Aorta (tissue), 5 donors: ENCODE measurements at places on chromosomes 12 and 14. TPM values are rescaled to one million over a fixed set of nuclear protein-coding genes. Genes with fewer than 3 reads are reported as not detected.
A peak's percentile ranks its signal among the peaks of the same experiment; 100 is the strongest.

NGB gene
- total RNA-seq: not detected

CSAD gene
- total RNA-seq: 74.4 TPM

WIF1 gene
- total RNA-seq: not detected

PIP4K2C gene
- total RNA-seq: 25.1 TPM

DNA sequence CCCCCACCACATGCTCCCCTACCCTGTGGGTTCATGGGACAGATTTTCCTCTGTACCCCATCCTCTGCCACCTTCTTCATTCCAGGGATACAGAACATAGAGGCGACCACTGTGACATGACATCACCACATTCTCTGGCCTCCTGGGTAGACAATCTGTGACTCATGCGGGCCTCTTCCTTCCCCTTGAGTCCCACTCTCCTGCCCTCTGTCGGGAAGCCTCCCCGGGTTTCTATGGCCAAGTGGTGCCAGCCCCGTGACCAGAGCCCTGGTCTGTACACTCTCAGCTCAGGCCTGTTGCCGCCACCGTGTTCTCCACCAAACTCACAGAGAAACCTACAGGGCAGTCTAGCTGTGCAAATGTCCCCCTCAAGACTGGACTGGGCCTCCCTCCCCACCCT lies 8.0 kb downstream of the CLMN start:
- H3K27me3 ChIP-seq: no peaks in the 10 kb centered on the region
- DNase-seq: peak; percentile 69
- no peak overlapping the region for H3K4me3 ChIP-seq
- no peaks in the 10 kb centered on the region for H3K36me3 ChIP-seq
- H3K27ac ChIP-seq: no peak overlapping the region

GRCh38 chr12:18620986-18621385 lies 116.8 kb downstream of the PLCZ1 start:
- DNase-seq: no peak
- H3K27me3 ChIP-seq: no peaks in the 10 kb centered on the region
- H3K27ac ChIP-seq: no peak overlapping the region
- H3K4me1 ChIP-seq: no peaks in the 10 kb centered on the region
- H3K36me3 ChIP-seq: no peaks in the 10 kb centered on the region

DNA sequence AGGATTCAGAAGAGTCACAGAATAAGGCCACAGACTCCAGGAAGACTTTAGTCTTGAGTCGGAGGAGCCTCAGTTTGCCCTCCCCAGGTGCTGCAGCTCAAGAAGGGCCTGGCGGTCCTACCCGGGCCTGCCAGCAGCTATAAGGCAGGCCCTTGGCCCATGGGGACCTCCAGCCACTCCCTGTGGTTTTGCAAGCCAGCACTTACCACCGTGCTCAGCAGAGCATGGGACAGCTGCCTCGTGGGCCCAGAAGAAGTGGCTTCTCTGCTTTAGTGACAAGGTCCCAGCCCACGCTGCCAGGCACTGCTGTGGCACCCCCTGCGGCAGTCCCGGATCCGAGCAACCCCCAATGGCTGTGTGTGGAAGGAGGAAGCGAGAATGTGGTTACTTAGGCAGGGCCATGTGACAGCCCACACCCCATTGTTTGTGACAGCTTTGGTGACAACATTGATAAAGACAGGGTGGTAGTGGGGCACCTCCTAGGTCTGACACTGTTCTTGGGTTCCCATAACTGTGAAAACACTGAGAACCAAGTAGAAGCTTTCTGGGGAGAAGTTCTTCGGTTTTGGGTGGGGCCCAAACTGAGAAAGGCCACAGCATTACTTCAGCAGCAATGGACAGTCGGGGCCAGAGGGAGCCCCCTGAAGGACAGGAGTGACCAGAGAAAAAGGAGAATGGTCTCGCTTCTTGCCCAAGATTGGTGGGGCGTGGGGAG lies at the start of gene SELPLG:
Gene SELPLG (minus strand): TSS at position 361 of the 715 bp plus-strand sequence. CDS start 9,587 bp downstream, outside the sequence.
- H3K27me3 ChIP-seq: no peaks in the 10 kb centered on the region
- H3K36me3 ChIP-seq: no peaks in the 10 kb centered on the region
- H3K4me3 ChIP-seq: no peak within 1 kb of the TSS

- DNase-seq: peak; percentile 33
- no peak overlapping the region for H3K4me3 ChIP-seq
- H3K27ac ChIP-seq: no peak overlapping the region
These were observed 40.2 kb downstream of the CYP46A1 start for GRCh38 chr14:99724196-99724891.

DNA sequence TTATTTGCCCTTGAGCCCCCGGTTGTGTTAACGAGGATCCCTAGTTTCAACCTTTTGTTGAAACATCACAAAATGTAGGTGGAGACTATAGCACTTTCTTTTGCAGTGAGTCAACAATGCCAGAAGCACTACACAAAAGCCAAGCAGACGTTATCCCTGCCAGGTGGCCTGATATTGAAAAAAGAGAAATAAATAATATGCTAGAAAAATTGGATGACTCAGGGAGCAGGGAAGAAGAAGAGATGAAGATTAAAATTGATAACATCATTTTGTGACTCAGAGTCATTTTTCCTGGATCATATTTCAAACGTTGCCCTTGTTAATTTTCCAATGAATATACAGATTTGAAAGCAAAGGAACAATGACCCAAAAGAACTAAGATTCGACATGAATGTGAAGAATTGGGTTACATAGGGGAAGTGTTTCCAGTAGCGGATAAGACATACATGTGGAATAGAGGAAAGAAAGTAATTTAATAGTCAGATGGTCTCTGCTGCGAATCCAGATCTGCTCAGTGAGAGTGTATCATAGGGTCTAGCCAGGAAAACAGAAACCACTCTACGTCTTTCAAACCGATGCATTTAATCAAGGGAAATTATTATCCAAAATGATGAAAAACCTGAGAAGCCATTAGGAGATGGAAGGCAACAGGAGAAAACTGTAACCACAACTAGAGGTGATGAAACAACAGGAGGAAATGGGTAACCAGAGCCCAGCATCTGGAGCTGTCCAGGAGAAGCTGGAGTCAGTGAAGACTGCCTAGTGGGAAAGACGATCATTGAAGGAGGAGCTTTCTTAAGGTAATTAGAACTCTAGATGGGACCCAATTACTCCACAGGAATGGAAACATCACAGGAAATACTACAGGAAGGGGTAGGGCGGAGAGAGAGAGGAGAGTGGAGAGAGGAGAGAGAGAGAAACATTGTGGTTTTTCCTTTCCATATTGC lies 57.9 kb downstream of the RERG start:
- H3K36me3 ChIP-seq: no peaks in the 10 kb centered on the region
- H3K27me3 ChIP-seq: no peaks in the 10 kb centered on the region
- no peak overlapping the region for H3K4me3 ChIP-seq
- DNase-seq: no peak
- H3K4me1 ChIP-seq: peaks cover 11% of the 10 kb centered on the region
- peak overlapping the region; percentile 98 for H3K27ac ChIP-seq

DNA sequence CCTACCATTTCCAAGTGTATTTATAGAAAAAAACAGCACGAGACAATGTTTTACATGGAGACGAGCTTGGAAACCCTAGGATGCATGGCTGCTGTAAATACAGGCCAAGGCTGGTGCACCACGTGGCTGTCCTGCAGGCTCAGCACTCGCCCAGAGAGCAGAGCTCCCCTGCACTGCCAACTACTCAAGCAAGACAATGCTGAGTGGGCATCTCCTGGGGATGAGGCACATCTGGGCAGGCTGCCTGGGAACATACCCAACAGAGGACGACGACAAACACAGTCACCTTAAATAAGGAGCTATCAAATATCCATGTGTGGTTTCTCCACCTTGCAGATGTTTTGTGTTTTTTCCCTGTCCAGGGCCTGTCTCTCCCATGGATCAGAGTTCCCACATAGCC lies 128.3 kb upstream of the PRMT8 start:
- H3K36me3 ChIP-seq: no peaks in the 10 kb centered on the region
- no peaks in the 10 kb centered on the region for H3K4me1 ChIP-seq
- DNase-seq: no peak
- no peak overlapping the region for H3K4me3 ChIP-seq
- no peak overlapping the region for H3K27ac ChIP-seq
- no peaks in the 10 kb centered on the region for H3K27me3 ChIP-seq

- H3K4me1 ChIP-seq: no peaks in the 10 kb centered on the region
- no peak overlapping the region for H3K4me3 ChIP-seq
- H3K27me3 ChIP-seq: no peaks in the 10 kb centered on the region
- DNase-seq: no peak
These were observed 26.3 kb downstream of the ZFP36L1 start for GRCh38 chr14:68766299-68767247.

DNA sequence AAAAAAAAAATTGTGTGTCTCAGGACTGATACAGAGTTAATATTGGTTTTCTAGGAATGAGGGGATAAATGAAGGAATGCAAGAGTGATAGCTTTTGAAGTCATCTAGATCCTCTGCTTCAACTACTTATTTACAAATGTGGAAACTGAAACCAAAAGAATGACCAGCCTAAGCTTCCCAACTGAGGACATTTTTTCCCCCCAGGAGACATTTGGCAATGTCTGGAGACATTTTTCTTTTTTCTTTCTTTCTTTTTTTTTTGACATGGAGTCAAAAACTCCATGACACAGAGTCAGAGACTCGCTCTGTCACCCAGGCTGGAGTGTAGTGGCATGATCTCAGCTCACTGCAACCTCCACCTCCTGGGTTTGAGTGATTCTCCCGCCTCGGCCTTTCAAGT lies 15.3 kb downstream of the DLK1 start:
- no peak overlapping the region for H3K27ac ChIP-seq
- H3K4me1 ChIP-seq: no peaks in the 10 kb centered on the region
- DNase-seq: no peak
- no peaks in the 10 kb centered on the region for H3K27me3 ChIP-seq

GRCh38 chr14:24883576-24883975 lies 166.4 kb downstream of the STXBP6 start:
- no peaks in the 10 kb centered on the region for H3K4me1 ChIP-seq
- no peak for DNase-seq
- H3K36me3 ChIP-seq: no peaks in the 10 kb centered on the region
- H3K27ac ChIP-seq: no peak overlapping the region

DNA sequence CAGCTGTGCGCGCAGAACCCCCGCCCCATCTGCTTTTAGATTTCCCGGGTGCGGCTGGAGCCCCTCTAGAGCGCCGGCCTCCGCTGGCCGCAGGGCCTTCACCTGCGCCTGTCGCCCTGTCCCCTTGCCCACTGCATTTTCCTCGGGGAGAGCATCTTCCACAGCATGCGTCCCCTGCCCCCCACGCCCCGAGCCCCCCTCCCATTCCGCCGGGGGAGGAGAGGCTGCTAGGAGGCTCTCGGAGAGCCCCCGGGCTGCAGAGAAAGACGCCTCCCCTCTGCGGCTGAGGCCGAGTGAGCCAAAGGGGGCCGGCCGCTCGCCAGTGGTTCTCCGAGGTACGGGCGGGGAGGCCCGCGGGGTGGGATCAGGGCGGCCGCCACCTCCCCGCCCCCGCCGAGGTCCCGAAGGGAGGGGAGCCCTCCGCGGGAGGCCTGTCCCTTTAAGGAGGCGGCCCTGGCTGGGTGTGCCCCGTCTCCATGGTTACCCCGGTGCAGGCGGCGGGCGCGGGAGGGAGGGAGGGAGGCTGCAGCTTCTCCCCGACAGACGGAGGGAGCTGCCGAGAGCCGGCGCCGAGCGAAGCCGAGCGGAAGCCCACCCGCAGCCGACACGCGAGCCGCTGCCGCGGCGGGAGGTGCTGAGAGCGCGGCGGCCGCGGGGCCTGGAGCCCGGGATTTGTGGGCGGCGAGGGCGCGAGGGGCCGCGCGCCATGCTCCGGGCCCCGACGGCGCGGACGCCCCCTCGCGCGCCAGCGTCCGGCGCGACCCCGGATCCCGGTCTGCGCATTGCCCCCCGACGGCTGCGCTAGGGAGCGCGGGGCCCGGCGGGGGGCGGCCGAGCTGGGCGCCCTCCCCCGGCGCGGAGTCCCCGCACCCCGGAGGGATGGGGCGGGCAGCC lies at the start of gene KCNH3:
Gene KCNH3 (plus strand): TSS at position 521 of the 894 bp plus-strand sequence. CDS start 387 bp downstream, outside the sequence.
- peak; percentile 90 for DNase-seq
- H3K27me3 ChIP-seq: no peaks in the 10 kb centered on the region
- H3K27ac ChIP-seq: no peak within 1 kb of the TSS
- peak within 1 kb of the TSS; percentile 44 for H3K4me3 ChIP-seq
- peaks cover 2% of the 10 kb centered on the region for H3K4me1 ChIP-seq
- H3K36me3 ChIP-seq: no peaks in the 10 kb centered on the region

DNA sequence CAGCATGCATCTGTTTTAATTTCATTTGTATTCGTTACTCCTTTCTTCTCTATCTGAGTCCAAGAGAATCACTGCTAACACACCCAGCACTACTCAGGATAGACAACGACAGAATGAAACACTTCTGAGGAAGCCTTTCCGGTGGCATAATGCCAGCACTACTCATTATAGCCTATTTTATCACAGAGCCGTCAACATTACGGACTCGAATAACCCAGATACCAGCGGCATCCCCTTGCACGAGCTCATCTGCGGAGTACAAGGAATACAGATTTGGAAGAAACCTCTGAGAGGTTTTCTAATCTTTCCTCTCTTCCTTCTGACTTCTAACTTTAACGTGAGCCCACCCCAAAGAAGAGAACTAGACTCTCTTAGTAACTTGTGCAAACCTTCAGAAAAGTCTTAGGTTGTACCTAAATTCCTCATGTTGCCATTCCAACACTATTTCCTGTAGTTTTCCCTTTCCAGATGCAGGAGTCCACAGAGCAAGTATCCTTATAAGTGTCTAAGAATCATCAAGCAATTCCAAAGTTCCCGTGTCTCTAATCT lies 248.1 kb downstream of the APAF1 start:
- no peak overlapping the region for H3K27ac ChIP-seq
- DNase-seq: no peak
- H3K27me3 ChIP-seq: no peaks in the 10 kb centered on the region
- H3K4me1 ChIP-seq: no peaks in the 10 kb centered on the region
- no peak overlapping the region for H3K4me3 ChIP-seq
